ENCODE measurements at places on chromosomes 7 and 10.

DNA sequence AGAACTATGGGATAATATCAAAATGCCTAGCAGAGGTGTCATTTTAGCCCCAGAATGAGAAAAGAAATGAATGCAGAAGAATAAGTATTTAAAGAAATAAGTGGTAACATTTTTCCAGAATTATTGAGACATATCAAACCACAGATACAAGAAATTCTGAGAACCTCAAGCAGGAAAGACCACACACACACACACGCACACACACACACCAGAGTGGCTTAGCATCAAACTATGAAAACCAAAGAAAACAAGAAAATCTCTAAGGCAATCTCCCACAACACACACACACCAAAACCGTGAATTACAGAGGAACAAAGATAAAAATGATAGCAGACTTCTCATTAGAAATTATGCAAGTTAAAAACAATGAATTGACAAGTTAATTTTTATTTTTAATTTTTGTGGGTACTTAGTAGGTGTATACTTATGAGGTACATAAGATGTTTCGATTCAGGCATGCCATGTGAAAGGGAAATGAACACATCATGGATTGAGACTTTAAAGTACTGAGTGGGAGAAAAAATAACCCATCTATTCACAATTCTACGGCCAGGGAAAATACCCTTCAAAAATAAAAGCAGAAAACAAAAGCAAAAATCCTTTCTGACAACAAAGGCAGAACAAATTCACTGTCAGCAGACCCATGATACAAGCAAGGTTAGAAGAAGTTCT, 14.6 kb downstream of the PPIF start:
- ATAC-seq = no peak

- ATAC-seq = no peak
These were observed 9.4 kb upstream of the ZNF107 start for GRCh38 chr7:64656489-64656888.

GRCh38 chr10:28479425-28479865, 53.5 kb upstream of the WAC start:
- no peak for ATAC-seq

DNA sequence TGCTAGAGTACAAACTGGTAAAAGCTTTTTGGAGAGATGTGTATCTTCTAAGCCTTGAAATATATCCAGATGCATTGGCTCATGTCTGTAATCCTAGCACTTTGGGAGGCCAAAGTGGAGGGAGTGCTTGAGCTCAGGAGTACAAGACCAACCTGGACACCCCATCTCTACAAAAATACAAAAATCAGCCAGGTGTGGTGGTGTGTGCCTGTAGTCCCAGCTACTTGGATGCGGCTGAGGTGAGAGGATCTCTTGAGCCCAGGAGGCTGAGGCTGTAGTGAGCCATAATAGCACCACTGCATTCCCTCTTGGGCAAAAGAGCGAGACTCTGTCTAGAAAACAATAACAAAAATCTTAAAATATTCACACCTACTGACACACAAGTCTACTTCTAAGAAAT, 25.6 kb downstream of the TMEM209 start:
- no peak for ATAC-seq

GRCh38 chr7:152367170-152367569, 68.6 kb downstream of the KMT2C start:
- no peak for ATAC-seq

- ATAC-seq = no peak
These were observed 123.0 kb downstream of the SH2D4B start for GRCh38 chr10:80660736-80661135.

DNA sequence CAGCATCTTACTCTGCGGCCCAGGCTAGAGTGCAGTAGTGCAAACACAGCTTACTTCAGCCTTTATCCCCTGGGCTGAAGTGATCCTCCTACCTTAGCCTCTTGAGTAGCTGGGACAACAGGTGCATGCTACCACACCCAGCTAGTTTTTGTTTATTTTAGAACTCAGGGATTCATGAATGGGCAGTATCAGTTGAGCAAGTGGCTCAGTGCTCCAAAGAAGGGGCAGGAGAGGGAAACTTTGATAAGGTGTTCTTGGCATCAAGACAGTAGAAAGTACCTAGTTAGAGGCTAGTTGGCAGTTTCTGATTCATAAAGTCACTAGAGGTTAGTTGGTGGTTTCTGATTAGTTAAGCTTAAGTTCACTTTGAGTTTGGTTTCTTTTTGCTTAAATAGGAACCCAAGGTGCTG, 18.4 kb downstream of the TRIM24 start:
- no peak for ATAC-seq

GRCh38 chr7:5406957-5407945, 16.4 kb downstream of the TNRC18 start:
- ATAC-seq = no peak

DNA sequence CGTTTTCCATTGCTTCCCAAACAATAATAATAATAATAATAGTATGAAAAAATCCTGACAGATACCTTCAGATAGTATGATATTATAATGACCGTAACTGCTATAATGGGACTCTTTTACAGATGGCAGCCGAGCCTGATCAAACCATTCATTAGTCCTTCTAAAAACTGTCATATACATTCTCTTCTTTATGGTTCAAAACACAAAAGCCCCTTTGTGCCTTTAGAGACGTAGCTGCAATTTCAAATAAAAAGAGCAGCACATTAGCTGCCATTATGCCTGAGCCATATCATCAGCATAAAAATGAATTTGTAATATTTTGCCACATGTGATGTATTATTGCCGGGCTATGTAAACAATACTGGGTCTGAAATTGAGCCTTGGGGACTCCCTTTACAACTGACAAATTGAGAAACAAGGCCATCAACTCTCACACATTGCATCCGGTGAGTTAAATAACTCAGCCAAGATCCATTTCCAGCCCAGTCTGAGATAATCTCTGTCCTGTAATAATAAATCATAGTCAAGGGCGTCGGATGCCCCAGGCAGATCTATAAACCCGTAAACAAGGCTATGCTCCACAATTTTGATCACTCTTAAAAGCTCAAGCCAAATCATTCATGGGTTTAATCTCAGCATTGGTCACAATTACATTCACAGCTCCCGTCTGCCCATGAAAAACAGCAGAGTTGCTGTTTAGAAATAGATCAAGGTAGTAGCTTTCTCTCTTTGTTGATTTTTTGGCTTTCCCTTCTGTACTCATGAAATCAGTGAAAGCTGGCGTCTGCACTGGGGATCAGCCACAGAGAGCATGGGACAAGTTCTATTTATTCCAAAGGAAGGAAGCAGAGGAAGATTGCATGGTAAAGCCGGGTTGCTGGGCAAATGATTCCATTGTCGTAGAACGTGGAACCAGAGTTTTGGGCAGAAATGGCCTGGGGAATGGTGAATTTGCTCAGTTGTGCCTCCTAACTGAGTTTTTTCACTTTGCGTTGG, 150.1 kb upstream of the BMPER start:
- no peak for ATAC-seq

DNA sequence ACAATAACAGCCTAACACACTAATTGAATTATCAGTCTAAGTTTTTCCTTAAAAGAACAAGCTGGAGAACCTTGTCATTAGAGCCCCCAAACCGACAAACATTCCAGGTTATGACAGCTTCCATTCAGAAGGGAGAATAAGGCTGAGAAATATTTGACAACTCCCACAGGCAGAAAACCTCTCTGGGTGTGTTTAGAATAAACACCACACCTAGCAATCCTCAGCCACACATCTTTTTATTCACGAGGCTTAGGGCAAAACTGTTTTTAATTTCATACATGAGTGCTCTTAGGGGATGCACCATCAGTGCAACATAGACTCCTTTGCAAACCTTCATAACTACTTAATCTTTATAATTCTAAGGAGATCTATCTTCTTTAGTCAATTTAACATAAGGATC, 24.2 kb downstream of the STN1 start:
- no peak for ATAC-seq

DNA sequence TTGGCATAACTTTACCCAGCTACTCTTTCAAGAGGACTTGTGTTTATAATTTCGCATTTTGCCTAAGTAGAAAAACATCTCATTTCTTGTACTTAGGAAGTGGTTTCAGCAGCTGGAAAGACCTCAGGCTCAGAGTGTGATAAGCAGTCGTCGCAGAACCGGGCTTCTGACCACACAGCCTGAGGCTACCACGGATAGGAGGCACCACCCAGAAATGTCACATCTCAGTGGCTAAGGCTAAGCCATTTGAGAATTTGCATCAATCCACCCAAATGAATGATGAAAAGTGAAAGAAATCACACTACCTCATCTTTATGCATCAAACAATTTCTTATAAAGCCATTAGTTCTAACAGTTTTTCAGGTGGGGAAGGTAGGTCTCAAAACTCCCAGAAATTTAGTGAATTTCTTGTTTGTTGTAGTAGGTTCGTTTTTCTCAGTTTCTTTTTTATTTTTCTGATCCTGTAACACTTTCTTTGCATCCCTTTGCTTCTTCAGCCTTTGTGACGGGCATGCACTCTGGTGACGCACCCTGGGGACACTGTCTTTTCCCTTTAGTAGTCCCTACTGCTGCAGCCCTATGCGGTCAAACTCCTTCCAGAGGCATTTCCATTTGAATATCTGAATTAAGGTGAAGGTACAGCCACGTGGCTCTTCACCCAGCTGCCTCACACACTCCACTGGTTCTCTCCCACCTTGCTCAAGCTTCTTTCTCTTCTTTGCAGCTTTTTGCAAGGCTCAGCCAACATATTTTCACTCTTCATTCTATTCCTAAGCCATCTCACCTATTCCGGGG, 68.5 kb downstream of the MAP3K8 start:
- no peak for ATAC-seq

DNA sequence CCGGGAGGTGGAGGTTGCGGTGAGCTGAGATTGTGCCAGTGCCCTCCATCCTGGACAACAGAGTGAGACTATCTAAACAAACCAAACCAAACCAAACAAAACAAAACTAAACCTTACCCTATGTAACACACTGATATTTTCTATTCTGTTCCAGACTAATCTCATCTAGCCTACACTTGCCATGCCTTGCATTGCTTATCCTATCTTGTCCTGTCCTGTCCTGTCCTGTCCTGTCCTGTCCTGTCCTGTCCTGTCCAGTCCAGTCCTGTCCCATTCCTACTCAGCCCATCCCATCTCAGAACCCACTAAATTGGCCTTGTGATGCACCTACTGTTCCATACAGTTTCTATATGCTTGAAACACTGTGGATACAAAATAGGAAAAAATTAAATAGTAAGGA, 64.7 kb upstream of the HDAC9 start:
- no peak for ATAC-seq

DNA sequence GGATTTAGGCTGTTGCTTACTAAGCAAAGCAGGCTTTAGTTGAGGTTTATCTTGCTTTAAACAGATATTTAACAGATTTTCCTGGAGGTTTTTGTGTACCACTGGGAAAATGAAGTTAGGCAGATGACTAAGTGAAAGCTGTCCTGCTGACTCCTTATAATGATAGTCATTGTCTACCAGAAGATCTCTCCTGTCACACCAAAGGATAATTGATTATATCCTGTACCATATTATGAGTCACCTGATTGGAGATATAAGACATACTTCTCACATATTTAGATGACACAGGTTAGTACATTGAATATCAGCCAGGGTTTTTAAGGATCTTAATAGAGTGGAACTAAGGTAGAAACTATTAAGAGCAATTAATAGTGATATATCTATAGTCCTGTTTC, 68.4 kb downstream of the PTEN start:
- peak; percentile 66 for ATAC-seq

- ATAC-seq = no peak
These were observed 1024.8 kb upstream of the AUTS2 start for GRCh38 chr7:68573271-68574005.

GRCh38 chr10:49151025-49151445, 17.2 kb upstream of the FAM170B start:
- peak; percentile 31 for ATAC-seq

DNA sequence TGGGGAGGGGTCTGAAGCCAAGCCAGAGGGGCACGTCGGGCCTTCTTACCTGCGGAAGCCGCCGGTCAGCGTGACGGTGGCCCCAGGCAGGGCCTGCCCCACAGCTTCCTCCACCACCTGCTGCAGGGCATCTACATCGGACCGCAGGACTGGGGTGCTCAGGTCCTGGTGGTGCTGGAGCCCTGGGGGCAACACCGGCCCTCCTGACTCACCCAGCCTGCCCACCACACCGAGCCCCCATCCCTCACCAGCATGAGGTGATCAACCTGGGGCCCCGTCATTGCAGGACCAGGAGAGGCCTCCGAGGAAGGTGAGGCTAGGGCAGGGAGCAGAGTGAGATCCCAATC, 8.0 kb downstream of the POLM start:
- ATAC-seq = no peak

GRCh38 chr10:14926722-14927416, 27.0 kb downstream of the DCLRE1C start:
- no peak for ATAC-seq

DNA sequence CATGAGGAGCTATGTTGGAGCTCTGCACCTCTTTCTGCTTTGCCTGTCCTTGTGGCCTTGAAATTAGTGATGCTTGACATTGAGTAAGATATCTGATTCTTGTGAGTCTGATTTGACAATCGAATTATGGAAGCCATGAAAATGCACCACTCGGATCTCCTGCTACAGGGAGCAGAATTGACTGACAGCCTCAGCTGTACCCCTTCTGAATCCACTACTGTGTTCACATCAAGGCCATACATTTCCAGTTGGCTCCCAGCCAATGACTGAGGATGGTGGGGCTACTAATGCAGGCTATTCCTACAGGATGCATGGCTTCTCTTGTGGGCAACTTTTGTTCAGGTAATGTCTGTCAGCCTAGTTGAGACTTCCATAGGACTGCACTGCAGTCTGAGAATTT, 321.9 kb downstream of the REEP3 start:
- no peak for ATAC-seq

- peak; percentile 2 for ATAC-seq
These were observed 30.7 kb downstream of the COA1 start for GRCh38 chr7:43698460-43699255.

DNA sequence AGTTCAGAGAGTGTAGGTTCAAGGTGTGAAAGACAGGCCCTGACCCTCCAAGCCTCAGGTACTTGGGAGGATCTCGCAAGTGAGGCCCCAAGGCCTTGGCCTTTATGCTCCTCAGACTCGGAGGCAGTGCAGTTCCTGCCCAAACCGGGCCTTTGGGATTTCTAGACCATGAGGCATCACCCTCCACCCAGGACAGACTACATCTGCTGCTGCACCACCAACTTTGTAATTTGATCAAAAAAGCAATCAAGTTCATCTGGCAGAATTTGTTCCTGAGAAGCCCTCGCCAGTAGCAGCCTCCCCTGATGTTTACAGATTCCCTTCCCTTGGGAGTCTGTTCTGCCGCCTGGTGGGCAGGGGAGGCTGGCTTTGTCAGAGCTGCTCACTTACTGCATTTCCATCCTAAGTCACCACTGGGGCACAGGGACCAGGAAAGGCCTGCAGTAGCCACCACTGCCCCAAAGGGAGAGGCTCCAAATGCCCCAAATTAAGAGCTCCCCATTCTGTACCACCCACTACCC, 2.1 kb downstream of the CAMK2G start:
- no peak for ATAC-seq

DNA sequence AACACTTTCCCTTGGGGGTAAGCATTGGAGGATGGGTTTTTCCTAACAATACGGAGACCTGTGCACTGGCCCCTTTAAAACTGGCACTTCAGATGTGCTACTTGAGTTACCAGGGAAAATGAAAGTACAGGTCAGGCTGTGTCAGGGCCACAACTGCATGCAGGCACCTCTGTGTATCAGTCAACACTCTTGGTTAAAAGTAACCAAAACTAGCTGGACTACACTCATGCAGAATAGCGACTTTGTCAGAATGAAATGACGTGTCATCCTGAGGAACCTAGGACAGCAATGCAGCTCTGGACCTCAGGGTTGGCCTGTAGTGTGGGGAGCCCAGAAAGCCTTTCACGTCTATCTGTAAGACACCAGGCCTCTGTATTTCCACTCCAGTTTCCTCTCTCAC, 33.8 kb upstream of the SMKR1 start:
- ATAC-seq = no peak

GRCh38 chr7:2657208-2657607, 25.4 kb downstream of the TTYH3 start:
- no peak for ATAC-seq
